ENCODE measurements at places on chromosomes 1 and 21.

DNA sequence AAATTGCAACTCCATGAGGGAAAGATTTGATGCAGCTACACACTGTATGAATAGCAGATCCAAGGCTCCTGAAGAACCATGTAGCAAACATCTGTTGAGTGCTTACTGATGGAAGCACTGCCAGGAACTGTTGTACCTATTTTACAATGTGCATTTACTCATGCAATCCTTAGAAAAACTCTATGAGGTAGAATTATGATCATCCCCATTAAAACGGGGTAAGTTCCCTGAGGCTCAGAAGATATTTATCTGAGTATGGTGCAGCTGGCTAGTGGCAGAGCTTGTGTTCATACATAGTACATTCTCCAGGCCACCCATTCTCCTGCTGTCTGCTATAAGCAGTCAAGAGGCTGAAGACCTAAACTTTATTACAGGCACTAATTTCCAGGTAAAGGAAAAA lies 54.4 kb upstream of the C8B start:
- no peak for DNase-seq

- DNase-seq, result no peak
Observed at GRCh38 chr1:113887402-113888175, at the start of gene BCL2L15. BCL2L15 (minus strand) TSS chr1:113887581; CDS start chr1:113887375, 206 bp downstream.

DNA sequence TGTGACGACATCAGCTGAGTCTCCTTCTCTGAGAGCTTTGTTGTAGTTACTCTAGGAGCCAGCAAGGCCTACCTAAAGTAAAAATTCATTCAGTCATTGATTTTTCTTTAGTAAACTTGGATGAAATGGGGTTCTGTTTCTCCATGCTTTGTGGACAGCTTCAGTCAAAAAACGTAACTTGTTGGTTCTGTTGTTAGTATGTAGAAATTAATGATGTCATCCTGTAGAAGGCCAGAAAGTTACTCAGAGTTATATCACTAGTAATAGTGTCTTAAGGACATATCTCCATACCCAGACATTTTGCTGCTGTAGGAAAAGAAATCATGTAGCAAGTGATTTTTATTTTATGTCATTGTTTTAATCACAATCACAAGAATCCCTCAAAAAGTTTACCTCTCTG lies 43.0 kb downstream of the KDM1A start:
- DNase-seq, result no peak

GRCh38 chr1:204633665-204634064 lies 51.9 kb downstream of the LRRN2 start:
- no peak for DNase-seq

- DNase-seq, result no peak
Observed at GRCh38 chr1:9990944-9991343, 6.1 kb upstream of the RBP7 start.

DNA sequence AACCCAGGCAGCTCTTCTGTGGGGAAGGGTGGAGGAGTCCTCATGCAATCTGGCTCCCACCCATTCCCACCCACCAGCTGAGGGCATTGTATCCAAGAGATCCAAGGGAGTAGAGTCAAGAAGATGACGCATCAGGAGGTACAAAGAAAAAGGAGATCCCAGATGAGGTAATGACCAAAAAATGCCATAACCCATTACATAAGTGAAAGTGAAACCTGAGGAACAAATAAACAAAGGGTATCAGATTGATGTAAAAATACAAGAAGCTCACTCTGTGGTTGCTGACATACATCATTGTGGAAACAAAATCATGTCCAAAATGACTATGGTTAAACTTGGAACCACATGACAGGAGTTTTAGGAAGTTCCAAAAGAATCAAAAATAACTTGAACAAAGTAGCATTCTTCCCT lies 42.5 kb downstream of the CCN1 start:
- DNase-seq, result no peak

DNA sequence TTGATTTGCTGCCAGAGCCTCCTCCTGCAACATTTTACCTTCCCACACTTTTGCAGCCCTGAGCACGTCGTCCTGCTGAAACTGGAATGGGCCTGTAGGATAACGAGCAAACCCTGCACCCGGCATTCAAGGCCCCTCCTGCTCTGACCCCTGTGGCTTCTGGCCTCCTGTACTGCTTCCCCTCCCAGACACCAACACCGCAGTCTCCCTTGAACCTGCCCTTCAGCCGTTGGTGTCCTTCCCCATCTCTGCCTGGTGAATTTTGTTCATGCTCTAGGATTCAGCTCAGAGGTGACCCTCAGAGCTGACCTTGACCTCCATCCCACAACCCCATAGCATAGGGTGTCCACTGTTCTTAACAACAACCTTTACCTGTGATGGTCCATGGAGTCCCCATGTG lies 535.1 kb downstream of the MATN1 start:
- DNase-seq, result no peak

DNA sequence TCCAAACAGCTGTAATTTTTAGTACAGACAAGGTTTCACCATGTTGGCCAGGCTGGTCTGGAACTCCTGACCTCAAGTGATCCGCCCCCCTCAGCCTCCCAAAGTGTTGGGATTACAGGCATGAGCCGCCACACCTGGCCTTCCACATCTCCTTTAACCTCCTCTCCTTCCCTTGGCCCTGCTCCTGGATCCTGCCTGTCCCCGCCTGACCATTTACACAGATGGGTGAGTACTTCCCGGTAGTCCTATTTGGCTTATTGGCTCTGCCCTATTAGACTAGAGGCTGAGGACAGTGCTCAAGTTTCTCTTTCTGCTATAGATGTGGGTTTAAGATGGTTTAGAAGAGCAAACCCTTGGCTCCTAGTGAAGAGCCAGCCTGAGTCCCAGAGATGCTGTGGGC lies 7.1 kb downstream of the PTPN7 start:
- no peak for DNase-seq

DNA sequence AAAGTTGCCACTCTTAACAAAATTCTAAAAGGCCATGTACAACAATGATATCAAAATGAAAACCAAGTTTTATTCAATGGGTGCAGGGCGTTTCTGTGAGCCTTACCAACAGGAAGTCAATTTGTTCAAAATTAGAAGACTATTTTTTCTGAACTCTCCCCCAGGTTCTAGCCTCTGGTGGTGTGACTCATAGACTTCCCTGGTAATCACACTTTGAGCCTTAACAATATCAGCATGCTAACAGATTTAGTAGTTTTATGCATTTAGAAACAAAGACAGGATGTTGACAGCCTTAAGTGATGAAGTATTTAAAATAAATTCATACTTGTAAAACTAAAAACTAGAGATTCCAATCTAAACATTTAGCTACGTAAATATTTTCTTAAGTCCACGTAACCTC lies 88.4 kb downstream of the LRRC8C start:
- no peak for DNase-seq

- no peak for DNase-seq
Observed at GRCh38 chr1:226939438-226940028, 561 bp upstream of the COQ8A start.

DNA sequence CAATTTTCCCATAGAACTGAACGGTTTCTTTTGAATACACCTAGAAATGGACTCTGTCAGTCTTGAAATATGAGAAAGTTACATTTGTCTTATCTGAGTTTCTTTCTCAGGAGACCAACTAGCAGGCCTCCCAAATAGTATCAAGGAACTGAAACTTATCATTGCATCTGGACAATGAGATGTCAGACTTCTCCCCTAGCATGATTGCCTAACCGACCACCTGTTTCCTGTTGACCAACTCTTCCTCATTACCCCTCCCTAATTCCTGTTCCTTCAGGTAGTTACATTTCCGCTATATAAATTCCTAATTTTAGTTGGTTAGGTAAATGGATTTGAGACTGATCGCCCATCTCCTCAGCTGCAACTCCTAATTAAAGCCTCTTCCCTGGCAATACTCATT lies 1587.3 kb downstream of the NCAM2 start:
- no peak for DNase-seq

DNA sequence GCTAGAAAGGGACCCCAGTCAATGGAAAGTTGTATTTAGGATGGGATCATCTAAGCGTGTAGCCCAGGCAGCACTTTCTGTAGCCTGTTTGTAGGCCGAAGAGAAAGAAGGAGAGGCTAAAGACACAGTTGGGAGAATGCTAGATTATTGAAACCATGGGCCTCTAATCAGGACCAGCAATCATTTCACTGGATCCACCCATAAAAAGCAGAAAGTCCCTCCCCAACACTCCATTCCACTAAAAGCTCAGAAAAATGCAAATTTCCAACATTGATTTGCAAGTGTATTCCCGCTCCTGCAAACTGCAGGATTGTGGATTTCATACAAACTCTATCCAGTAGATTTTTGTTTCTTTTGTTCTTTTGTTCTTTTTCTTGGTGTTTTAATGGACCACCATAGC lies 51.2 kb upstream of the FMOD start:
- DNase-seq, result no peak

DNA sequence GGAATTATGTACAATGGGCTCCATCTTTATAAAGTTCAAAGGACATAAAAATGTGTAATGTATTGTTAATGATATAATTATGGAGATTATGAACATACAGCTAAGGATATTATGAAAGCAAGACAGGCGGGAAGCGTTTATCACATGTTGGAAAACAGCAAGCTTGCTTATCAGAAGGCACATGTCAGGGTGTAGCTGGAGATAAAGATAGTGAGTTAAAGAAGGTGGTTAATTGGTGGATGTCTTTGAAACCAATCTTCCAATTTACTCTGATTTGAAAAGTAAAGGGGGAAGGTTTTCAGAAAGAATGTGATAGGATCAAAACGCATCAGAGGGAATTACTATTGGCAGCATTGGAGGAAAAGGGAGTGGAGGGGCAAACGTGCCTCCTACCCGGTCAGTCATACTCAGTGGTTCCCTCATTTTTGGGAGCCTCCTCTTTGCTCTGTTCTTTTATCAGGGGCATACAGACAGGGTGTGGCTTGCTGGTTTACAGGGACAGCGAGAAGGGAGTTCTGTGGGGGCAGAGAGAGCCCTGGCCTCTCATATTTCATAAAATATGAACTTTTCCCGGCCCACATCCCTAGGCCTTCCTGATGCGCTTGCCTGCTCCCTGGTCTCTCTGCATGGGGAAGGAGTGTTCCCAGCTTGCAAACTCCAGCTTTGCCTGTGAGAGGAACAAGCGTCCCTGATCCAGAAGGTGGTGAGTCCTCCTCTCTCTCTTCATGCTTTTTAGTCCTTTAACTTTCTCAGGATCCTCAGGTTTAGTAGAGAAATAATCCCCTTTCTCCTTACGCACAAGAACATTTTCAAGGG lies 8.0 kb upstream of the SVBP start:
- DNase-seq, result no peak

DNA sequence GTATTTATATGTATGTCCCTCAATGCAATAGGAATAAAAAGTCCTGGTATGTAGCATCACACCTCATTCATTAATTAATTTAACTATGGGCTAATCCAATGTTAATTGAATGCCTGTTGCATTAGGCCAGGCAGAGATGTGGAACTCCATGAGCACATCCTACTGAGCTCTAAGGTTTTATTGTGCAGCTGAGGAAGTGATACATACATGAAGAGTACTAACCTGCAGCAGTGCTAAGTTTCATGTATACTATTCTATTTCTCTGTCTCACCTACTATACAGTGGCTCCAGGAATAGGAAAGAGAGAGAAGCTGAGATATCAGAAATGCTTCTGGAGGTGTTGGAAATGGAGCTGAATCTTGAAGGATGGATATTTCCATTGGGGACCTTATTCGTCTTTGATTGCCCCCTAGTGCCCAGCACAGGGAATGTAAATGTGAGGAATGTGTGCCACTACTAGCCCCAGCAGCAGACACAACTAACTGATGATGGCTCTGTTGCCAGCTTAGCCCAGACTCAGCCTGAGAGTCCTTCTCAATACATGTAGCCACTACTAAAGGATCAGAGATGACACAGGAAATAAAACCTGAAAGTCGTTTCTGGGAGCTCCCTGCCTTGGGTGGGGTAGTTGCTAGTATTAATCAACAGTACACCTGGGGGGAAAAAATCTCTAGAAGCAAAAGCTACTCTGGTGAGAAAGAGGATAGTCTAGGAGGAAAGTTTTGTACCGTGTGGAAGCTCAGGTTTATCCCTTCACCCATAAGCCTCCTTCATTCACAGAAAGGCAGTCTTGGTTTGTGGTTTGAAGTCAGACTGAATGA lies 173.3 kb upstream of the FOXD3 start:
- peak; percentile 53 for DNase-seq

DNA sequence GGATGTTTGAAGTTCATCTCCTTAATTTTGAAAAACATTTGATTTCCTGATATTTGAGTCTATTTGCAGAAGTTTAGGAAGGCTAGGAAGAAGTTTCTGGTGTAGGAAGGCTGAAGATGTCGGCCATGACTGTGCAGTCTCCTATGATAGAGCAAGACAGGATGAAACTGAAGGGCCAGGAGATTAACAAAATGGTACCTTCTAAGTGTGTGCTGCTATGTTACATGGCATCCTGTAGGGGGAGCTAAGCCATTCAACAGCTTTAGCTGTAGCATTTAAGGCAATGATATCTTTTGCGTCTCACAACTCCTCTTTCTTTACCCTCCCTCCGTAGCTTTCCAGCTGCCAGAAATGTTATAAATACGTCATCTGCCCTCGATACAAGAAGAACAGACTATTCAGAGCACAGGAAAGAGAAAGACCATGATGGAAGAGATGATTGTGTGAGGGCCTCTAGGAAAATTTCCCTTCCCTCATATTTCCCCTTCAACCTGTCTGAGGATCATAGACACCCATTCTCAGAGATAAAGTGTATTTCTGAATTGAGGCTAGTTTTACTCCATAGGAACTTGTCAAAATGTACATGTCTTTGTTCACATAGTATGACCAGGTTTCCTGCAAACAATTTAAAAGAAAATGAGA lies 61.1 kb downstream of the XCL1 start:
- DNase-seq, result peak; percentile 8

DNA sequence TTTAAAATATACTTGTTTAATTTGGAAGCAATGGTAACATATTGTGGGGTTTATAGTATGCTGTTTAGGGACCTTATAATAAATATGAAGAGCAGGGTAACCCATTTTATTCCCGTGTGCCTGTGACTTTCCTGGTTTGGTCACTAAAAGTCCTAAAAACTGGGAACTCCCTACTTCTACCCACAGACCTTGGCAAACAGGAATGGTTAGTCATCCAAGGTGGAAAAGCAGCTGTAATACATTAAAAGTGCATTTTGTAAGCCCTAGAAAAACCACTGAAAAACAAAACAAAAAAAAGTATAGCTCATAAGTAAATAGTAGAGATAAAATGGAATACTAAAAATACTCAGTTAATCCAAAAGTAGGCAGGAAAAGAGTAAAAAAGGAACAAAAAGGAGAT lies 538.9 kb downstream of the LMO4 start:
- no peak for DNase-seq

DNA sequence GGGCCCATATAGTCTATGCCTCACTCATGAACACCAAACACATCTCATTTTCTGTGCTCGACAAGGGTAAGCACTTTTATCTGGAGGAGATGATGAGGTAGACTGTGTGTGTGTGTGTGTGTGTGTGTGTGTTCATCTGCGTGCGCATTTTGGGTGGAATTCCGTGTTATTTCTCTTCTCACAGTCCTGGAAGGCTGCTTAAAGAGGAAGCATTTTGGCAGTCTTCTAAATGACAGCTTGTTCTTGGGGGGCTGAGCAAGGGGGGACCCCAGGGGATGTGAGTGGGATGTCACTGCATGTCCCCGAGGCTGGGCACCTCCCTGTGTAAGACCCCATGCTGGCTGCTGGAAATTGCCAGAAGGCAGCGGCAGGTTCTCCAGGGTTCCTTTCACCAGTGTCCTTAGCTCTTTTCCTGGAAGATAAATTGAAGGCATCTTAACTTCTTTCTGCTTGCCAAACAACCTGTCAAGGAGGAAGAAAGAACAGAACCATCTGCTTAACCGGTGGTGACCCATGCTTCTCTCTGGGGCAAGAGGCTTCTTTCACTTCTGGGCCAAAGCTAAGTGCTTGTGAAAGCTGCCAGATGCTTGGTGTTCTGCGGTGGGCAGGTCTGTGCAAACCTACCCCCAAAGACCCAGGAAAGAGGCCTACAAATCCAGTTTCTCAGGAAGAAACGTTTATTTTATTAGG lies 9.9 kb upstream of the RD3 start:
- peak; percentile 54 for DNase-seq

GRCh38 chr1:243375596-243375995 lies 119.8 kb downstream of the SDCCAG8 start:
- DNase-seq, result no peak
